Choroid plexus epithelial cell (primary cell): ENCODE measurements at places on chromosomes 5 and 9.

DNA sequence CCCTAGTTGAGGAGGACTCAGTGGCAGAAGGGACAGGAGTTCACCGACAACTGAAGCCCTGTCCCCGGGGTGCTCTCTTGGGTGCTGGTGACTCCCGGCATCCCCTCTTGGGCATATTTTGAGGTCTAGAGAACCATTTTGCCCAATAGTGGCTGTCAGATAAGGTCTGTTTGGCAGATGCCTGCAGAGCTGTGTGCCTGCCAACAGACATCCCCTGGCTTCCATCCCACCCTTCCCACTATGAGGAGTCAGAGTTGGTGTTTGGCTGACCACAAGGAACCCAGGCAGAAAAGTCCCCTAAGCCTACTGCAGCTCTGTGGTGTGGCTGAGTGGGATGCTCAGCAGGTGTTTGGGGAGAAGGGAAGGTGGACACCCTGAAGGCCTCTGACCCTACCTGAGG is 207.0 kb downstream of the AUH start:
- no peak for DNase-seq

DNA sequence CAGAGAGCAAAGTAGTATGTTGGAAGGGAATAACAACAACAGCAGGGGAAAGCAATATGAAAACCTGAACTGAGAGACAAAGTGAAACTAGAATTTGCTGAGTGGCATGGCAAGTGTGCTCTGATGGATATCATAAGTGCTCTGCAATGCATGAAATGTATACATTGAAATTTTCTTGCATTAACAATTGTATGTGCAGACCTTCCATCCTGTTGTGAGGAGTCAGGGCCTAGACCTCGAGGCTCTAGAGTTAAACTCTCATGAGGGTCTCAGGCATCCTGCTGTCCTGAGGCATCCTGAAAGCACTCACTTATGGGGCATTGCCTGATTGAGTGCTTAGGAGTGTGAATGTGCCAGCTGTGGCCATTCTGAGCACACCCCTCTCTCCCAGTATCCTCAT is 1.1 kb downstream of the ECM2 start:
- DNase-seq = peak; percentile 26

- DNase-seq = no peak
Measured at GRCh38 chr9:99628285-99628684, 193.4 kb upstream of the NR4A3 start.

DNA sequence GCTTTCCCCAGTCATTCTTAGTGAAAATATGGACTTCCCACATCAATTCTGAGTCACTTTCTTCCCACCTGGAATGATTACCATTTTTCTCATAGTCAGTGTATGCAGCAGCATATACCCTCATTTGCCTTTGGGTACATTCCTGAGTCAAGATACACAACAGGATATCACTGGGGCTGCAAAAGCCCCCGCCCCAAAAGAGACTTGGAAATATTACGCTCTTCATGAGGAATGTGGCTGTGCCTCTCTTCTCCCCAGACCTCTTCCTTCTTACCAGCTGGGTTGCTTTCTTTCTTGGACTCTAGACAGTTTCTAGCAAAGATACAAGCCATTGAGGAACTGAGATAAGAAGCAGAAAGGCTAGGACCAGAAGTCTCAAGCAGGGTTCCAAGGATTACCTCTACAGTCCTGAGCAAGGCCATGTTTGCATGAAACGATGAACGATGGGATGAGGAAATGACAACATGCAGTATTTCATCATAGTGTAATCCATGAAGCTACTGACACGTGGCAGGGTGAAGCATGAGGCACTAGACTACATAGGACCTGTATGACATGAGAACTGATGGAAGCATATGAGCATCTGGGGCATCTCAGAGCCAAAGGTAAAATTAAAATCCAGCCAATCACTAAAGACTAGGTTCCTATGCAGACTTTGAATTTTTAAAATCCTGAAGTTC is 218.1 kb downstream of the RAB3C start:
- no peak for DNase-seq

DNA sequence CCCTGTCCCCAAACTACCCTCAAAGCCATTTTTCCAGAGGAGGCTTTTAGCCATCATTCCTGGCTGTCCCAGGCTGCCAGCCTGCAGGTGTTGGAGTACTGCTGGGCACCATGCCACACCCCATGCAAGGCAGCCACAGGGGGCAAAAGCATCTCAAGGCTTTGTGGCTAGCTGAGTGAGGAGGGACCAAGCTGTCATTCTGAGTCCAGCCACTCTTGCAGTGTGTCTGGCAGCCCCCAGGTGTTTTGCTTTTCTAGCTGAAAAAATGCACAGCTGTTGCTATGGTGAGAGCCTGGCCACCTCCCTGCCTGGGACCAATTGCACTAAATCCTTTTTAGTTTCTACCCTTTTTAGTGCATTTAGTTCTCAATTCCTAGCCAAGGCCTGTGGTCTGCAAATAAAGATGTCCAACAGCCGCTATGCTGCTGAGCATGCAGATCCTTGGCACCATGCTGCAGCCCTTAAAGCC is 50.4 kb upstream of the PTGS1 start:
- DNase-seq = no peak

GRCh38 chr5:179852993-179853547 is 5.5 kb downstream of the MRNIP start:
- DNase-seq = no peak

DNA sequence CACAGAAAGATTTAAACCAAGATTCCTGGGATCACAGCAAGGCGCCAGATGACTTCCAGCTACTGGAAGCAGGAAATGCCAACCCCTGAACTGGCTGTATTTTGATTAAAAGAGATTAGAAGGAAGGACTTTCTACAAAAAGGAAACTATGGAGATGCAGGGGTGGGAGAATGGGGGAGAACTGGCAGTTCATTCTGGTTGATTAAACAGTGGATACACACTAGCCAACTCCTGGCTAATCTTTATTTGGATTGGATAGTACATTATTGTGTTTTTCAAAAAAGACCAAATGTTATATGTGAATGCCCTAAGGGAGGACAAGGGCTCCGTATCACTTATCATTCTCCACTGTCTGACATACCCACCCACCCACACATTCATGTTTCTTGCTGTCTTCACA is 93.2 kb downstream of the CDO1 start:
- DNase-seq = peak; percentile 2

- DNase-seq = no peak
Measured at GRCh38 chr9:34958411-34958982, 412 bp downstream of the PHF24 start.

- DNase-seq = peak; percentile 31
Measured at GRCh38 chr9:26261503-26262330, 583.5 kb upstream of the TUSC1 start.

DNA sequence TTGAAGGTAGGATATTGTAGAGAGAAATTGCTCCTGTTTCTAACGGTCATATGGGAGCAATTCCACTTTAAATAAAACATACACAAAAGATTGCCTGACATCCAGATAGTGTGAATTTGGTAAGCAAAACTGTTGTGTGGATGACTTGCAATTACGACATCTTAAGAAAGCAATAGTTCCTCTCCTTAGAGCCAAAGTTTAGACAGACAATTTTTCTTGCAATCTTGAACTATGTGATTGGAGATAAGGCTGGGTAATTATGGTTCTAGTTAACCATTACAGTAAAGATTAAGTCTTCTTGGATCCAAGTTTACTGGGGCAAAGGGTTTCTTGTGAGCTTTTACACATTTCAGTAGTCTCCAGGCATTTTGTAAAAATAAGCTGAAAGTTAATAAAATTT is 1080.6 kb upstream of the CDH6 start:
- DNase-seq = peak; percentile 59

DNA sequence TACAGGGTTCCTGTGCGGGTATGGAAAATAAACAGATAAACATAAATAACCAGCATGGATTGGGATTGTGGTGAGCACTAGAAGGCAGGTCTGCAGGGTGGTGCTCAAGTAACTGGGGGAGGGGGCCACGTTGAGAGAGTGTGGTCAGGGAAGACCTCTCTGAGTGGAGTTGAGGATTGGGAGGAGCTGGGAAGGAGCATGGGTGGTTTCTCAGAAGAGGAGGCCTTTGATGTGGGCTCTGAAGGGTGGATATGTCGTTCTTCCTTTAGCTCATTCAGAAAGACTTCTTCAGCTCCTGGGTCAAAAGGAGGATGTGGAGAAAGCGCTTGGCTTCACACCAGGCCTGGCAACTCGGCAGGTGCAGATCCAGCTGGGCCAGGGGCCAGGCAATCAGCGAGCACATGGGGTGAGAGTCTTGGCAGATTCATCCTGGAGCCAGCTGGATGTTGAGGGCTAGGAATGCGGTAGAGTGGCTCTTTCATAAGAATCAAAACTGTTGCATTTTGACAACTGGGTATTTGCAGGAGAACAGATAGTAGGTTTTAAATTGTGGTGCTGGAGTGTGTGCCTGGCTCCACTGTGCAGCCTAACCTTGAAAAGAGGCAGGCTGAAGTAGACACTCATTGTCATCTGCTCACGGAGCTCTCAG is 71.7 kb downstream of the PCSK5 start:
- DNase-seq = peak; percentile 32

DNA sequence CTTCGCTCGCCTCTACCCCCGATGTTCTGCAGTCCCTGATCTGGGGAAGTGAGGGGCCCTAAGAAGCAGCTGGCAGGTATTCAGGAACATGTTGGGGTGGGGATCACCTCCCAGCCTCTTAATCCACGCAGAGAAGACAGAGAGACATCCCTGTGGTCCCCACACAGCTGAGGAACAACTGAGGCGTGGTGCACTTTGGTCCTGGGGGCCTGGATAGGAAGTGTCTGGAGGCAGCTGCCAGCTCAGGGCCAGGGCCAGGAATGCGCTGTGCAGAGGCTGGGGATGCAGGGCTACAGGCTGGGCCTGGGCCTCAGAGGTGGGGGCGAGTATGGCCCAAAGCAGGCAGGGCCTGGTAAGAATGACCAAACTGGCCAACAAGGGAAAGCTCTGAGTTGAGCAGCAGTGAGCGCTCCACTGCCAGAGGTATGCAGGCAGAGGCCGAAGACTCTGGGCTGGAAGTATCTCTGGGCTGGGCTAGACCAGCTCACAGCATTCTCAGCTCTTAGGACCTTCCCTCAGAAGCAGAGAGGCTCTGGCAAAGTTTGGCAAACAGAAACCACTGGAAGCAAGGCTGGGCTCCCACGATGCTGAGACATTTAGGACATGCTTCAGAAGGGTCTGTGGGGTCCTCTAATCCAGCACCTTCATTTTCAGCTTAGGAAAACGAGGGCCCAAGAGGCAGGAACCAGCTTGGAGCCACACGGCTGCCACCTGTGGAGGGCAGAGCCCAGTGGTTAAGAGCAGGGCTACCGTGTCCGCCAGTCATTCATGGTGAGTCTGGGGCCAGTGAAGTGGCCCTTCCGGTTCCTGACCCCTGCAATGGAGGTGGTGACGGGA is 174.4 kb downstream of the GAPVD1 start:
- DNase-seq = no peak

- DNase-seq = no peak
Measured at GRCh38 chr5:168961681-168962080, 339.3 kb downstream of the SLIT3 start.

DNA sequence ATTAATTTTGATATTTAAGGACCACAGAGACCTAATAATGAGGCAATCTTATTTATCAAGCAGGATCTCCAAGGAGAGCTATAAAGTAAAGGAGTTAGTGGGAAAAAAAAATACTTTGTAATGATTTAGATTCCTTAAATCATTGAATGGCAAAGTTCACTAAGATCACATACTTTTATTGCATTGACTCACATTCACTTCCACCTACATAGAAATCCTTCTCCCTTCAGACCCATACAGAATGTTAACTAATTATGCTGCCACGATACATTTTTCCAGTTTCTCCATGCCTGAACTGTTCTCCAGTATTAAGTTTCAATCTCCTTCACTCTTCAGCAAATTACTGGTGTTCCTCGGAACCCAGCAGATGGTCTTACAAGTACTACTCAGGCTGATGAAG is 388.7 kb downstream of the EFNA5 start:
- peak; percentile 43 for DNase-seq

GRCh38 chr5:65482736-65483545 is 1.2 kb upstream of the ADAMTS6 start:
- DNase-seq = peak; percentile 81

- DNase-seq = no peak
Measured at GRCh38 chr9:109466623-109467590, 31.2 kb downstream of the PTPN3 start.

- peak; percentile 94 for DNase-seq
Measured at GRCh38 chr9:14271093-14271673, 42.8 kb downstream of the NFIB start.

- DNase-seq = no peak
Measured at GRCh38 chr5:64190562-64191306, 25.1 kb downstream of the RNF180 start.

- DNase-seq = peak; percentile 6
Measured at GRCh38 chr5:170614720-170615119, 110.9 kb downstream of the KCNIP1 start.

DNA sequence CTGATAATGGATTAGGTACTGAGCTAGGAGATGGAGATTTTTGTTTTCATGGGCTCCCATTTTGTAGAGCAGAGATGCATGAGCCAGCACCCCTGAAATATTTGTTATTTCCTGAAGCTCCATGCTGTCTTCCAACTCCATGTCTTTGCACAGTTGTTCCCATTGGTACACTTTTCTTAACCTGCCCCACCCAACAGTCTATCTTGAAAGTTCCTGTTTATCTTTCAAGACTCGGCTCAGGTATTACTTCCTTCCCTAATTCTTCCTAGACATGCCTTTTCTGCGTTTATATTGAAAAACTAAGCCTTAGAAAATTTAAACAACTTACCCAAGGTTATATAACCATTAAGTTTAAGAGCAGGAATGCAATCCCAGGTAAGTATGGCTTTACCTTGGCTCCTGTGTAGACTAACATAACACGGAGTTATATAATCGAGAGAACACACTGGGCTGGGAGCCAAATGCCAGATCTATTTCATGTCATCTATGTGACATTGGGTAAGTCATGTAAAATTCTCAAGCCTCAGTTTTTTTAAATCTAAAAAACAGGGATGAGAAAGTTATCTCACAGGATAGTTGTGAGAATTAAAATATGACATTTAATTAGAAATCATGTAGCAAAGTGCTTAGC is 67.4 kb downstream of the LIX1 start:
- no peak for DNase-seq

GRCh38 chr5:171945066-171945465 is 61.4 kb downstream of the FBXW11 start:
- peak; percentile 63 for DNase-seq

DNA sequence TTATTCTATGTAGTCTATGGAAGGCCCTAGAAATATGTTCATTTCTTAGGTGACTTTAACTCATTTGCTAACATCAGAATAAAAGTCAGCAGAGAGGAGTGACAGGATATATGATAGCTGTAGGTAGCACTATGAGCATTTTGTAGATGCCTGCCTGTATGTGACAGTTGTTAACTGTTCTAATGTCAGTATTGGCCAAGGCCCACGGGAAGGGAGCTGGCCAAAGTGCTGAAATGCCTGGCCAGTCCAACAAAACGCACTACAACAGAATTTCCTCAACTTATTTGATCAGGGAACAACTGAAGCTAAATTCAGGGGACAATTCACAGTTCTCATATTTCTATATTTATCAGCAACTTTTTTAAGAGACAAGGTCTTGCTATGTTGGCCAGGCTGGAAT is 20.8 kb downstream of the SV2C start:
- DNase-seq = peak; percentile 33

GRCh38 chr5:134003064-134003816 is 1.5 kb downstream of the VDAC1 start:
- DNase-seq = no peak

- no peak for DNase-seq
Measured at GRCh38 chr9:115002371-115003120, 72.2 kb upstream of the TNFSF8 start.
